ENCODE measurements at places on chromosomes 5 and 9.

DNA sequence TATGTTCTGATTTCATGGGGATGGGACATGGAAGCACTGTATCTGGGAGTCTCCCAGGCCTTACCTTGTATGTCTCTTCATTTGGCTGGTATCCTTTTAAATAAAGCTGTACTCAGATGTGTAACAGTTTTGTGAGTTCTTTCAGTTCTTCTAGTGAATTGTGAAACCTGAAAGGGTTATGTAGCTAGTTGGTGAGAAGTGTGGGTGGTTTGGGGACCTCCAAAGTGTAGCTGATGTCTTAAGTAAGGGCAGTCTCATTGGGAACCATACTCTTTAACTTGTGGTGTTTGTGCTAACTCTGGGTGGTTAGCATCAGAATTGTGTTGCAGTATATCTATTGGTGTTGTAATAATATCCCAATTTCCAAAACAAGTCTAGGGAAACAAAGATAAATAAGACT is 166.9 kb upstream of the CCNH start:
- no peak for DNase-seq

GRCh38 chr5:10059980-10060379 is 189.7 kb downstream of the ATPSCKMT start:
- no peak for DNase-seq

DNA sequence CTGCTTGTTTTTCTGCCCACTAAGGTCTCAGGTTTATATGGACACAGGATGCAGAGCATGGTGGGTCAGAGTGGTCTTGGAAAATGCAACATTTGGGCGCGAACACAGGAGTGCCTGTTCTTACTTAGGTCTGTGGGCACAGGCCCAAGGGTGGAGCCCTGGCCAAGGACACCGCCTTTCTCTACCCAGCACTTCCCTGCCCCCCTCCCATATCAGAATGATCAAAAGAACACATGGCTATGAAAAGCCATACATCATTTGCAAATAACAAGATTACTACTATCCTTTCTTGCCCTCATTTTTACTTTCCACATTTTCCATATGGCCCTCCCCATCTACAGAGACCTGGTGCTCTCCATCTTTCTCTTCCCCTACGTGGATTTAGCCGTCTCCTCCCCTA is 162.2 kb downstream of the ENC1 start:
- no peak for DNase-seq

GRCh38 chr9:95952471-95952870 is 77.0 kb downstream of the ERCC6L2 start:
- no peak for DNase-seq

GRCh38 chr5:90084342-90084741 is 325.2 kb downstream of the CETN3 start:
- no peak for DNase-seq

DNA sequence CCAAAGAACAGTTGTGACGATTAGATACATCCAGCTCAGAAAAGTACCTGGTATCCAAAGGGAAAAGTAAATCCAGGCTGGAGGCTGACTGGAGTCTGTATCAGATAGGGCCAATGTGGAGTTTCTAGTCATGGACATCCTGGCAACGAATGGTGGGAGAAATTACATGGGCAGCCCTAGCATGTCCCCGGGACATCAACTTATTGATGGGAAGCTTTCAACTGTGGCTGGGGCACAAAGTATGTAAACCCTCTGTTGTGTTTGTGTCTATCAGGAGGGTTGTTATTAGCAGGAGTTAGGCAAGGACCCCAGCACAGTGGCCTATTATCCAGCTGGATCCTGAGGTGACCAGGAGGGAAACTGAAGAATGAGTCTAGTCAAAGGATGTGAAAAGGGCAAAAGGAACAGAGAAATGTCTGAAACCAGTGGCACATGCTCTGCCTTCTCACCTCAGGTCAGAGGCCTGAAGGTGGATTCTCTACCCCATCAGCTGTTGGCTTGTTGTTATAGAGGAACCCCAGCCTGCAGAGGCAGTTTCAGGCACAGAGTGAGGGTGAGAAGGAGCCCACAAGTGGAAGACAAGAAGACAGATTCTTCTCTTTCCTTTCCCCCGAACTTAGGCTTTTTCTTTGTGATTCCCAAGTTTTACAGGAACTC is 19.9 kb downstream of the IFNW1 start:
- DNase-seq, result no peak

- no peak for DNase-seq
Observed at GRCh38 chr9:81902626-81903025, 25.6 kb upstream of the SPATA31D4 start.

- DNase-seq, result no peak
Observed at GRCh38 chr9:31078175-31078574, 1306.3 kb upstream of the ACO1 start.

DNA sequence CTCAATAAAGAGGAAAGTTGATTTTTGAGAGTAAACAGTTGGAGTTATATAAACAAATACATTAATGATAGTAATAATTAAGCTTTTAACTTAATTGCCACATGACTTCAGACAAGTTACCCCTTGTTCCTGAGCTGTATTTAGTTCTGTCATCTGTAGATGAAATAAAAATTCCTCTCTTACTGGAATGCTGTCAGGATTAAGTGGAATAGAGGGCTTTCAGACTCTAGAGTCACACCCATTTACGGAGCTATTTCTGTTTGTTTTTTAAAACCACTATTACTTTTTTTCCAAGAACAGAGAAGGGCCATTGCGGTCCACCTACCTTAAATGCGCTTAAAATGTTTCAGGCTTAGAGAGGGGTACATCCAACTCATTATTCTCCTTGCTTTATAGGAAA is 170.6 kb downstream of the CHSY3 start:
- no peak for DNase-seq

- DNase-seq, result peak; percentile 74
Observed at GRCh38 chr9:133509179-133510083, 15.3 kb downstream of the MYMK start.

DNA sequence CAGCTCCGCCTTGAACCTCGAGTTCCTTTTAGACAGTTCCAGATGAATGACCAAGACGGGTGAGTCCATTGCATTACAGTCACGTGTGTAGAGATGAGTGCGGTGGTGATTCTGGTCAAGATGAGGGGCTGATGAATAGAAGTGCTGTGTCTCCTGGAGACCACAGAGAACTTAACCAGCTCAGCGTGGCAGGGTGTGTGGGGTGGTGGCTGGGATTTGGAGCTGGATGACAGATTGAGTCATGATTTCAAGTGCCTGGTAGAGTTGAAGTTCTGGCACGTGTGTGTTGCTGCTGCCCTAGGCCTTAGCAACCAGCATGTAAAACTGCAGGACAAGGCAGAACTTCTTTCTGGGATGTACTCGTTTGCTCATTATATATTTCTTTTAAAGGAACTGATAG is 53.3 kb downstream of the PRRC2B start:
- no peak for DNase-seq

DNA sequence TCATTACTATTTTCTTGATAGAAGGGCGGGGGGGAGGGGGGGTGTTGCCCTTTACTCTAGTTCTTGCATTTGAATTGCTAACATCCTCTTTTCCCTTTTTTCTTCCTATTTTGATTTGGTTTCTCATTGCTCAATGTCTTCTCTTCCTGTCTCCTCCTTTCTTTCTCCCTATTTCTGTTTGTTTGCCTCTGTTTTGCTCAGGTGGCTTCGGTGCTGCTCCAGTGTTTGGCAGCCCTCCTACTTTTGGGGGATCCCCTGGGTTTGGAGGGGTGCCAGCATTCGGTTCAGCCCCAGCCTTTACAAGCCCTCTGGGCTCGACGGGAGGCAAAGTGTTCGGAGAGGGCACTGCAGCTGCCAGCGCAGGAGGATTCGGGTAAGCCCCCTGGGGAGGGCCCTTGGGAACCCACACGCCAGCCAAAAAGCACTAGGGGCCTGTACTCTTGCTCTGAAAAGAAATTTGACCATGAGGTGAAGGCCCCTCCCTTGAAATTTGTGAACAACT is 48.3 kb downstream of the FAM78A start:
- no peak for DNase-seq

DNA sequence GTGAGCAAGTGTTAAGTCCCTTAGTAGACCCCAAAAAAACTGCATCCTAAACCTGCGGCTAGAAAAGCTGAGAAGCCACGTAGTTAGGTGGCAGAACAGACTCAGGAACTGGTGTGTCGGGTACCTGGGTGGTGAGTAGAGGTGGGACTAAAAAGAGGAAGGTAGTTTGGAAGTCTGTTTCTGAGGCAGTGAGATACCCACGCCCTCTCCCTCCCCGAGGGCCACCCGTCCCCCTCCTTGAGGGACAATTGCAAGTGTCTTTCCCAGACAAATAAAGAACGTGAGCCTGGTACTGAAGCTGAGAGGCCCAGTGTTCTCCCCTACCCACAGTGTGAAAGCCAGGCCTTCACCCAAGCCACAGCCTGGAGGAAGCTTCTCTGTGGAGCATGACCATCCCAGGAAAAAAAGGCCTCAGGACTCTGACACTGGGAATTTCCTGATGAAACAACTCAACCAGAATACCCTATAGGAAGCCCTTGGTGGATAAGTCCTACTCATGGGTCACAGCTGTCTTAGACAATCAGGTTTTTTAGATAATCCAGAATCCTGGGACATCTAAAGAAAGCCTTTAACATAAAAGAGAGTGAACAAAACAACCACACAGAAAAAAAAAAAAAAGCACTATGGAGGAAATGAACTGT is 7.0 kb upstream of the CD74 start:
- DNase-seq, result no peak
